ENCODE measurements at places on chromosomes 6 and 20. TPM values are rescaled to one million over a fixed set of nuclear protein-coding genes. Genes with fewer than 3 reads are reported as not detected.

The HSPA12B gene
- total RNA-seq, result 0.17 TPM

The PLN gene
- not detected for total RNA-seq

The OR2H2 gene
- total RNA-seq, result not detected

The C6orf52 gene
- 2.7 TPM for total RNA-seq

The MAPK13 gene
- 0.18 TPM for total RNA-seq

The IDH3B gene
- 228 TPM for total RNA-seq

The FAM50B gene
- total RNA-seq, result 6.1 TPM

The RIPOR3 gene
- total RNA-seq, result 0.27 TPM

The ELOVL2 gene
- 11.3 TPM for total RNA-seq

The EYS gene
- not detected for total RNA-seq

The RING1 gene
- 44.9 TPM for total RNA-seq

The XKR7 gene
- total RNA-seq, result 0.12 TPM

The MOCS1 gene
- 8.8 TPM for total RNA-seq

The ZSCAN12 gene
- total RNA-seq, result 8.5 TPM

The SLC17A1 gene
- not detected for total RNA-seq

The SMAP1 gene
- 21.4 TPM for total RNA-seq

The GABRR1 gene
- total RNA-seq, result not detected

The CNKSR3 gene
- total RNA-seq, result 14.9 TPM

The MTG2 gene
- 23.0 TPM for total RNA-seq

The FABP7 gene
- total RNA-seq, result not detected

The ECHDC1 gene
- total RNA-seq, result 154 TPM

The CFAP61 gene
- not detected for total RNA-seq

The DEFB124 gene
- not detected for total RNA-seq

The VIP gene
- not detected for total RNA-seq

The ECT2L gene
- not detected for total RNA-seq

The MTHFD1L gene
- 17.8 TPM for total RNA-seq

The HCK gene
- total RNA-seq, result 0.15 TPM

The ZNF343 gene
- 10.5 TPM for total RNA-seq
